ENCODE measurements at places on chromosomes 5 and 9. TPM values are rescaled to one million over a fixed set of nuclear protein-coding genes. Genes with fewer than 3 reads are reported as not detected.

DNA sequence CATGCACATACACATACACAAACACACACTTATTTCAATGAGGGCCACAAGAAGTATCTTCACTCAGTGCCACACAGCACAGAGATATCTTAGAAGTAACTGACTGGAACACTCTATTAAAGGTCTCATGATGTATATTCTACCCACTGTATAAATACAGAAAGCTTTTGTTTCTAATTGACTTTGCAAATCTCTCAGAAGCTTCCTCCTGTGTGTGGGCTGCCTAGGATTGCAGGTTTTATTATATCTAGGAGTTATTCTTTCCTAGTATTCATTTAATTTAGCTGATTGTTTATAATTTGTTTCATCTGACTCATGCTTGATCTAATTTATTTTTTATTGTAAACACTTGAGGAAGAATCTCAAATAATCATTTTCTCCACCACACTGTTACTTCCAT lies 262.4 kb upstream of the ACTBL2 start:
- DNase-seq = no peak

DNA sequence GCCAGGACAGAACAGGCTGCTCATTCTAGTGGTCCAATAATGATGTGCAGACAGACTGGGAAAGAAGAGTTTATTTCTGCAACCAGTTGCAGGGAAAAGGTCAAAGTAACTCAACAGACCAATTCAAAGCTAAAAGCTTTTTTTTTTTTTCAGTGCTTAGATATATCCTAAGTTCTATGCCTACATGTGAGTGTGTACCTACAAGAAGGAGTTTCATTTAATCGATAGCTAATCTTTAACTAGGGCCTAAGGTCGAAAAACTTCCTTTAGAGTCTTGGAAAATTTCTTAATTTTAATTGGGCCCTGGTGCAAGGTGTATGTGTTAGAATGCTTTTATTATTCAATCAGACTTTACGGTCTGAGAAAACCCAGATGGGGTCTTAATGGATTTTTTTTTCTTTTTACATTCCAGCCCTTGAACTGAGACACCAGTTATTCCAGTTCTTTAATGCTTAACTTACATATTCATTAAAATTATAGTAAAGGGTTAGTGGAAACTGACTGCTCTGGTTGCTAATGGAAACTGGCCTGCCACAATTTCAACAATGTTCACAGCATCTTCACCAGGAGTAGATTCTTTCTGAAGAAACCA lies 365.3 kb downstream of the MTRR start:
- DNase-seq = no peak

Gene IFNK
- total RNA-seq = not detected

Gene PCDHGA7
- total RNA-seq = not detected

Gene GPX8
- not detected for total RNA-seq
